ENCODE measurements at places on chromosomes 16 and 17. TPM values are rescaled to one million over a fixed set of nuclear protein-coding genes. Genes with fewer than 3 reads are reported as not detected.

DNA sequence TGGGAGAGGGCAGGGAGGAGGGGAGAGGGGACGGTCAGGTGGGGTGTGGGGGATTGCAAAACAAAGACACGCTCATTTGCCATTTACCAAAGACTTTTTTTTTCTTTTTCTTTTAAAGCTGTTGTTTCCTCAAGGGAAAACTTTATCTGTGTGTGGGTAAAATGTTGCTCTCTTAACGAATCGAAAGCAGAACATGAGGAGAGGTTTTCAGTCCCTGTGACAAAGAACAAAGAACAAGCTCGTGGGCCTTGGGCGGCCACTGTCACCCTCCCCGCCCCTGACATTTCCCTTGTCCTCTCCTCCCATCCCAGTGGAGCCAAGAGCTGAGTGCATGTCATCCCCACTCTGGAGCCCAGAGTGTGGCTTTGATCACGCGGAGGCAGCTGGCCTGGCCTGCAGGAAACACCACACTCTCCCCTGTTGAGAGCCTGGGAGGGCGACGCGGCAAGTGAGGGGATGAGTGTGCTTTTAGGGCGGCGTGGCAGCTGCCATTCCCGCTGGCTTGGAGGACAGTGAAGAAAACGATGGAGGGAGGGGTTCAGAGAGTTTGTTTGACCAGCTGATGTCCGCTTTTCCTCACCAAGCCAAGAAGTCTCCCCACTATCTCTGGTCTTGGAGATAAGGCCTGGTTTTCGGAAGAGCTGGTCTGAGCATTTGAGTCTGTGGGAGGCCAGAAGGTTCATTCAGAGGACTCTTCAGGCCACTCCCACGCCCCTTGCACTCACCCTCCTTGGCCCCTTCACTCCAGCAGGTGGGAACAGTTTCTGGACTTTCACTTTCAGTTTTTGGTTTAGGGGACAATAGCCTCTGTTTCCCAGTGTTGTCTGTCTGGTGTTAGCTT, 11.4 kb downstream of the CCR7 start:
- H3K36me3 ChIP-seq: no peaks in the 10 kb centered on the region
- H3K27me3 ChIP-seq: no peaks in the 10 kb centered on the region
- H3K4me3 ChIP-seq: no peak overlapping the region
- no peaks in the 10 kb centered on the region for H3K4me1 ChIP-seq
- no peak for DNase-seq

GRCh38 chr16:55322327-55322726, 1.7 kb upstream of the IRX6 start:
- H3K4me1 ChIP-seq: peaks cover 17% of the 10 kb centered on the region
- no peak for DNase-seq
- H3K27ac ChIP-seq: no peak overlapping the region
- no peaks in the 10 kb centered on the region for H3K36me3 ChIP-seq
- H3K4me3 ChIP-seq: no peak overlapping the region

- H3K4me3 ChIP-seq: no peak overlapping the region
- H3K36me3 ChIP-seq: peaks cover 30% of the 10 kb centered on the region
- no peaks in the 10 kb centered on the region for H3K27me3 ChIP-seq
- no peak overlapping the region for H3K27ac ChIP-seq
- no peak for DNase-seq
Observed at GRCh38 chr16:28149011-28149888, 62.5 kb downstream of the XPO6 start.

- H3K4me3 ChIP-seq: no peak overlapping the region
- H3K27ac ChIP-seq: no peak overlapping the region
- H3K36me3 ChIP-seq: 0 out of 2 replicates have a peak, but pooled peaks cover 5% of the 10 kb centered on the region
- H3K27me3 ChIP-seq: no peaks in the 10 kb centered on the region
- no peak for DNase-seq
Observed at GRCh38 chr16:921321-921905, 49.4 kb downstream of the LMF1 start.

- H3K4me3 ChIP-seq: no peak overlapping the region
- no peak overlapping the region for H3K27ac ChIP-seq
- no peaks in the 10 kb centered on the region for H3K27me3 ChIP-seq
- no peaks in the 10 kb centered on the region for H3K4me1 ChIP-seq
- DNase-seq: peak; percentile 45
Observed at GRCh38 chr16:4409081-4409932, 7.1 kb downstream of the CORO7 start.

- H3K27me3 ChIP-seq: no peaks in the 10 kb centered on the region
- DNase-seq: no peak
- 0 out of 2 replicates have a peak overlapping the region, but pooled peaks have one; percentile 7 for H3K4me3 ChIP-seq
- H3K4me1 ChIP-seq: peaks cover 16% of the 10 kb centered on the region
- H3K36me3 ChIP-seq: no peaks in the 10 kb centered on the region
Observed at GRCh38 chr16:85395913-85396878, 216.9 kb upstream of the GSE1 start.

GRCh38 chr16:82091241-82091640, 56.2 kb downstream of the HSD17B2 start:
- no peak overlapping the region for H3K27ac ChIP-seq
- DNase-seq: no peak
- H3K36me3 ChIP-seq: no peaks in the 10 kb centered on the region
- H3K4me1 ChIP-seq: peaks cover 16% of the 10 kb centered on the region
- H3K4me3 ChIP-seq: no peak overlapping the region
- no peaks in the 10 kb centered on the region for H3K27me3 ChIP-seq

DNA sequence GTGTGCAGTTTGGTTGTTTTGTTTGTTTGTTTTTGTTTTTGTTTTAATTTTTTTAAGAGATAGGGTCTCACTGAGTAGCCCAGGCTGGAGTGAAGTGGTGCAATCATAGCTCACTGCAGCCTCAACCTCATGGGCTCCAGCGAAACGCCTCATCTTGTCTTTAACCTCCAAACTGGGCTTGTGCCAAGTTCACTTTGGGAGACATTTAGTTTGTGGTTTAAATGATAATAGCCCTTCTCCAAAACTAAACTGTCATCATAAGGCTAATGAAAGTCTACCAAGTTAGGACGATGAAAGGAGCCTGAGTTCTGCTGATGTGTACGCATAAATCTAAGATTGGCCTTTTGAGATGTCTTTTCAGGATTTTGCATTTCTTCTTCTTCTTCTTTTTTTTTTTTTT, 6.5 kb upstream of the CARD14 start:
- H3K4me3 ChIP-seq: no peak overlapping the region
- no peaks in the 10 kb centered on the region for H3K27me3 ChIP-seq

CX3CL1 gene
- total RNA-seq: 0.16 TPM

KRTAP2-3 gene
- not detected for total RNA-seq

MYO1C gene
- total RNA-seq: 57.1 TPM

Data from GM23338 (cell line).